ENCODE measurements at places on chromosomes 2 and 18.
A peak's percentile ranks its signal among the peaks of the same experiment; 100 is the strongest.

DNA sequence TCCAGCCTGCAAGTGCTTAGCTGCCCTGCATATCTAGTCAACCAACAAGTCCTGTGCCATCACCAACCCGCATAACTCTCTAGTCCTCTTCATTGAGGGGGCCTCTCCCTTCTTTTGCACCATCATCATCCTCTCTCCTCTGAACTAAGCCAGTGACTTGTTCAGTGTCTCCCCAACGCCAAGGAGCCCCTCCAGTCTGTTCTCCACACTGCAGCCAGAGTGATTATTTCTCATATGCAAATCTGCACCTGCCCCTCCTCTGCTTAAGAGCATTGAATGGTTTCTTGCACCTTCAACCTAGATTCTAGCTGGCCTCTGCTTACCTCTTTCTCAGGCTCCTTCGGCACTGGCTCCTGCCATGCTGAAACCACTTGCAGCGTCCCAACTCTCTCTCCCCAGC is 141.8 kb downstream of the FAM161A start:
- no peak for DNase-seq

DNA sequence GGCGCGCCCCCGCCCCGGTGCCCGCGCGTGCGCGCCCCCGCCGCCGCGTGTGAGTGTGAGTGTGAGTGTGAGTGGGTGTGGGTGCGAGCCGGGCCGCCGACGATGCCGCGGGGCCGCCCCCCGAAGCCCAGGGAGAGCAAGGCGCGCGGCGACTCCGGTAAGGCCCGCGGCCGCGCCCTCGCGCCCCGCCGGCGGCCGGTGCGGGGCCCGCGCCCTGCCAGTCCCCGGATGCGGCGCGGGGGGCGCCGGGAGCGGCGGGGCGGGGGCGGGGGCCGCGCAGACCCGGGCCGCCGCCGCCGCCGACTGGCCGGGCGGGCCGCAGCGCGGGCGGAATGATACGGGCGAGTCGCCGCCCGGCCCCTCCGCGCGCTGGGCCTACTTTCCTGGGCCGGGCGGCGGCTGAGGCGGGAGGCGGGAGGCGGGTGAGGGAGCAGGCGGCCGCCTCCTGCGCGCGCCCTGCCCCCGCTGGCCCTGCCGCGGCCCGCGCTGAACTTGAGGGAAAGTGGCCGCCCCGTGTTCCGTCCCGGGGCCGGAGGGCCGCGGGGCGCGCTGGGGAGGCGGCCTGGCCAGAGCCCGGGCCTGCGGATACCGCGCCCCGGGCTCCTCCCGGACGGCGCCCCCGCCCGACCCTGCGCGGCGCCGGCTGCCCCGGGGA is at the start of gene ZNF236:
Gene ZNF236 (plus strand): TSS at position 52 of the 655 bp plus-strand sequence. CDS start 51 bp downstream, at position 103.
- peak; percentile 53 for DNase-seq

DNA sequence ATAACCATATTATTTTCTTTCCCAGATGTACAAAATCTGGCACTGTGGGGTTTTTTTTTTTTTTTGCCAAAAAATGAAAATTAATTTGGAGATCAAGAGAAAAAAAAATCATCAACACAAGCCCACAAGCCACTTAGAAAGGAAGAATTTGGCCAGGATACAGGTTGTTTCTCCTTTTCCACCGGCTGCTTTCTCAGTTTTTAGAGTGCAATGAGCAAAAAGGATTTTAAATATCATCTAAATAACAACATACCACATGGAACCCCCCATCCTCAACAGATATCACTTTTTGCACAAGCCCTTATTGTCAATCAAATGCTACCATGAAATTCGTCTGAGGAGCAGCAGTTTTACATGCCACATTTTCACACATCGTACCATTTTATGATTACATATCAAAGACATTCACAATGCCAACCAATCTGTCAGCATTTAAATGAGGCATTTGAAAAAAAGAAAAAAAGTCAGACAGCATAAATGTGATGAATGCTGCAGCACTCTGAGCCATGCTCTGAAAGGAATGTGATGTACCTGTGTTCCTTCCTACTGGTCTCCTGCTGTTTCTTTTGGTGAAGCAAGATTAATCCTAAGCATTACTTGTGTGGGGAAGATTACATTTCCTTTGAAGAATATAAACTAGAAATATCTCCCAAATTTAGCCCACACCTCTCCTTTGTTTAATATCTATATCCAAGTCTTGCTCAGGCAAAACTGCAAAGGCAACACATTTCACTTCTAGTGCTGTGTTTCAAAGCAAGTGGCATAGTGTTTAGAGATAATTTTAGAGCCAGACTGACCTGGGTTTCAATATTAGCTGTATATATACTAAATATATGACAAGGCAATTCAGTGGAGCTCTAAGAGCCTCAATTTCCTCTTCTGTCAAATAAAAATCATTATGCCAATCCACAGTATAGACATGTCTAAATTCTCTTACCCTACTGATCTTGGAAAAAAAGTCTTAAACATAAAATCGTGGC is 391.3 kb downstream of the CMPK2 start:
- DNase-seq = no peak

DNA sequence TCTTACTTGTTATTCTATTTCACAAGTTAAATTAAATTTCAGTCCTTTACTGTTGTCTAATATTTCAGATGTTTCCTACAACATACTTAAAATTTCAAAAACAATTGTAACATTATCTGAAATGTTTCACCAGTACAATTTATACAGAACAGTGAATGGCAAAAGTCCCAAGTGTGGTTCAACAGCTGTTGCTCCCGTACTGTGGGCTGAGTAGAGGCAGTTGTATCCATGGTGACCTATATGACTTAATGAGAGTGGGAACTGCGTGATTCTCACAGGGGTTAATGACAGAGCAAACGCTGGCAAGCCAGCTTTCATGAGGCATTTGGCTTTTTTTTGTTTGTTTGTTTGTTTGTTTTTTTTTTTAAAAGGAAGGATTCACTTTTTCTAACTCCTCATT is 5.3 kb upstream of the PLCL1 start:
- no peak for DNase-seq

- no peak for DNase-seq
Observed at GRCh38 chr18:57276829-57277228, 75.5 kb upstream of the ST8SIA3 start.

- no peak for DNase-seq
Observed at GRCh38 chr2:71559828-71560637, 106.7 kb downstream of the DYSF start.

GRCh38 chr2:68483011-68483410 is 15.6 kb downstream of the APLF start:
- DNase-seq = no peak

- no peak for DNase-seq
Observed at GRCh38 chr18:45602926-45603325, 12.3 kb upstream of the SLC14A2 start.

- no peak for DNase-seq
Observed at GRCh38 chr2:124524155-124524915, 499.2 kb downstream of the CNTNAP5 start.

DNA sequence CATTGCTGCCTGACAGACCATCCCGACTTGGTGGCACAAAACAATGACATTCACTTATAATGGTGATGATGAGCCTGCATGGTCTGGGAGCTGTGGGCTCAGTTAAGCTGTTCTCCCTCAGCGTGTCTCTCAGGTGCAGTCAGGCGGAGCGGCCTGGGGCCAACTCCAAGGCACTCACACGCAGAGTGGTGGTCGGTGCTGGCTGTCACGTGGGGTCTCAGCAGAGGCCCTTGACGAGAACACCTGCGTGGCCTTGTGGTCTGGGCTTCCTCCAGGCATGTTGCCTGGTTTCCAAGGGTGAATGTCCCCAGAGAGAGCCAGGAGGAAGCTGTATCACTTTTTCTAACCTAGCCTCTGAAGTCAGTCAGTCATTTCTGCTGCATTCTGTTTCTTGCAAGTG is 29.8 kb downstream of the ARMC9 start:
- DNase-seq = no peak

- DNase-seq = no peak
Observed at GRCh38 chr18:31634331-31634713, 42.6 kb downstream of the TTR start.

GRCh38 chr2:41079011-41079410 is 627.1 kb upstream of the SLC8A1 start:
- DNase-seq = no peak

DNA sequence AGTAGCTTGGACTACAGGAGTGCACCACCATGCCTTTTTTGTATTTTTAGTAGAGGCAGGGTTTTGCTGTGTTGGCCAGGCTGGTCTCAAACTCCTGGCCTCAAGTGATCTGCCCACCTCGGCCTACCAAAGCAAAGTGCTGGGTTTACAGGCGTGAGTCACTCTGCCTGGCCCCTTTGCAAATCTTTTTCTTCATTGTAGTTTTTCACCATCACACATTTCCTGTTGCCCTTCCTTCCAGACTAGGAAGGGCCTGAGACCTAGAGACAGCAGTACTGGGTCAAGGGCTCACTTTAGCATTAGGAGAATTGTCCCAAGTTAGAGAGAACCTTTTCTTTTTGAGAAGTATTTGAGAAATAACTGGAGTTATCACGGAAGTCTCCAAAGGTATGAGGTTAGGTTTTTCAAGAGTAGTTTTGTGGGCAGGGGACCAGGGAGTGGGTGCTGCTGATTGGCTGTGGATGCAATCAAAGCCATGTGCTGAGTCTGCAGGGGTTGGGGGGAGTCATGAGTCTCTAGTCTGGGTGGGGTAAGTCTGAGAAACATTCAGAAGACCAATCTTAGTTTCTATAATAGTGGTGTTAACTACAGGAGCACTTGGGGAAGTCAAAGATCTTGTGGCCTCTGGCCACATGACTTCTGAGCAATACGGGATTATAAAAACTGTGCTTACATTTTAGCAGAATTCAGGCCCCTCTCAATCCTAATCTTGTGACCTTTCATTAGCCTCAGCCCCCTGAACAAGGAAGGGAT is 23.7 kb downstream of the B3GNT2 start:
- DNase-seq = no peak

- DNase-seq = no peak
Observed at GRCh38 chr2:180495606-180496005, 484.8 kb upstream of the UBE2E3 start.

DNA sequence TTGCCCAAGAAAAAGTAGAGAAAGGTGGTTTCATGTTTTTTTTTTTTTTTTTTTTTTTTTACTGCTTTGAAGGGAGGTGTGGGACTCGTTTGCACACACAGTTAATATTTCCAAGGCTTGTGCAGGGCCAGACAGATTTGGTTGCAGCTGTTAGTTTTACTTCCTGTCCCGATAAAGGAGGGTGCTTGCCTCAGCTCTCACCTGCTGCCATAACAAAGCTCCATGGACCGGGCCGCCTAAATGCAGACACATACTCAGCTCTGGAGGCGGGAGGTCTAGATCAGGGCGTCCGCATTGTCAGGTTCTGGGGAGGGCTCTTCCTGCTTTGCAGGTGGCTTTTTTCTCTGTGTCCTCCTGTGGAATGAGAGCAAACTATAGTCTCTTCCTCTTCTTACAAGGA is 69.9 kb downstream of the ODC1 start:
- no peak for DNase-seq

GRCh38 chr2:178478130-178478438 is 316 bp downstream of the FKBP7 start:
- DNase-seq = no peak

DNA sequence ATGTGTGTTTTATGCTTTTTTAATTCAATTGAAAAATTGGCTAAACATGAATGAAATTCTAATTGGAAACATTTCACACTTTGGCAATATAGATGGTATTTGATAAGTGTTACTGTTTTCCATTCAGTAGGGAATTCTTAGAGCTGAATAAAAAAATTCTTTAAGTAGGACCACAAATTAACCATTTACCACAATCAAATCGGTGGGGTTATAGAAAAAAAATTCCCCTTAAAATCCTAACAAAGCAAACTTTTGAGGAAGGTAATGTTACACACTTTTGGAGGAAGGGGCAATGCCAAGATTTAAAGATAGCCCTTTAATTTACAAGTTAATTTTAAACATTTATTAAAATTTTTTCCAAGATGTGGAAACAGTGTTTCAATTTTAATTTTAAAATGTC is 279.0 kb upstream of the FIGN start:
- DNase-seq = no peak

DNA sequence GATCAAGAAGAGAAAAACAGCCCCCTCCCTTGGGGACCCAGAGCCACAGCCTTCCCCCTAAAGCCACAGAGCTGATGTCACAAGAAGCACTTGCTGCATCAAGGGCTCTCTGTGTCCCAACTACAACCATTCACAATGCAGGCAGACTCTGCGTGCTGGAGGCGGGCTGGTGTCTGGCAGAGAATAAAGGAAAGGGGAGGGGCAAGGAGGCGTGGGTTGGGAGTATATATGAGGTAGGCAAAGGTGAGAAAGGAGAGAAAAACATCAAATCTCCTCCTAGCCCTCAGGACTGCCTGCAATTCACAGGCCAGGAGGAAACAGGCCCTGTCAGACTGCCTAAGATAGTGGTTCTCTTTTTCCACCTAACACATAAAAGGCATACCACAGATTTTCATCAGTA is 48.8 kb upstream of the IHH start:
- no peak for DNase-seq

DNA sequence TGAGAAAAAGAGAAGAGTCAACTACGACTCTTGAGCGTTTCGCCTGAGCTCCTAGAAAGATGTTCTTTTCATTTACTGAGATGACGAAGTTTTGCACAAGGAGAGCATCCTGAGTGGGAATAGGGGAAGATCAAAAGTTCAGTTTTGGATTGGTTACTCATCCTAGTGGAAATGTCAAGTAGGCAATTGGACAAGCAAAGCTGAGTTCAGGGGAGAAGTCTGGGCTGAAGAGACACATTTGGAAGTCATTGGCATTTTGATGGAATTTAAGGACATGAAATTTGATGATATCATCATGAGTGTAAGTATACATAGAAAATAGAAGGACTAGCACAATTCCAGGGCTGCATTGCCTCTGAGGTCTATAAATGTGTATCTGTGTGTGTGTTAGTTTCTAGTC is 416.6 kb downstream of the RAD51AP2 start:
- no peak for DNase-seq

DNA sequence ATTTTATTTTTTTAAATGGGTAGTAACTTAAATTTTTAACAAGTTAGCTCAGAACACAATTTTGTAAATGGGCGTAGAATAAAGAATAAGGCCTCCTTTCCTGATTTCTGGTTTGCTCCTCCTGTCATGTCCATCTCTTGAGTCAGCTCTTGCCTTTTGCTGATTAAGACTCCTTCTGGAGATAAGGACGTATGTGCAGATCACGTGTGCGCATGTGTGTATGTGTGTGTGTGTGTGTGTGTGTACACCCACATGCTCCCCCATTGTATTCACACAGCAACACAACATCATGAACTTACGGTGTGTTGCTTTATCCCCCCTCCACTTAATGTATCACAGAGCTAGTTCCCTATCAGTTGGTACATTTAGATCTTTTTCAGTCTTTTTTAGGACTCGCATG is 182.9 kb downstream of the PRKCE start:
- DNase-seq = no peak
